Type B pancreatic cell (in vitro differentiated cells): ENCODE measurements at places on chromosomes 2 and 18.
A peak's percentile ranks its signal among the peaks of the same experiment; 100 is the strongest.

GRCh38 chr2:197205585-197206215 is 104.9 kb downstream of the ANKRD44 start:
- DNase-seq = no peak

- no peak for DNase-seq
Measured at GRCh38 chr2:64915510-64915900, 73.7 kb upstream of the SLC1A4 start.

DNA sequence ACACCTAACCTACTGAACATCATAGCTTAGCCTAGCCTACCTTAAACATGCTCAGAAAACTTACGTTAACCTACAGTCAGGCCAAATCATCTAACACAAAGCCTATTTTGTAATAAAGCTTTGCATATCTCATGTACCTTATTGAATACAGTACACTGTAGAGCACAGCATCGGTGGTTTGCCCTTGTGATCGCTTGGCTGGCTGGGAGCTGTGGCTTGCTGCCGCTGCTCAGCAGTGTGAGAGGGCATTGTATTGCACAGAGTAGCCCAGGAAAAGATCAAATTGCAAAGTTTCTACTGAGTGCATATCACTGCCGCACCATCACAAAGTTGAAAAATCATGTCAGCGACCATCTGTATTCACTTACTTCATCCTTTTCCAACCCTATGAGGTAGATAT is 62.3 kb upstream of the NCK2 start:
- no peak for DNase-seq

- no peak for DNase-seq
Measured at GRCh38 chr18:48122376-48122775, 191.9 kb upstream of the SMAD2 start.

DNA sequence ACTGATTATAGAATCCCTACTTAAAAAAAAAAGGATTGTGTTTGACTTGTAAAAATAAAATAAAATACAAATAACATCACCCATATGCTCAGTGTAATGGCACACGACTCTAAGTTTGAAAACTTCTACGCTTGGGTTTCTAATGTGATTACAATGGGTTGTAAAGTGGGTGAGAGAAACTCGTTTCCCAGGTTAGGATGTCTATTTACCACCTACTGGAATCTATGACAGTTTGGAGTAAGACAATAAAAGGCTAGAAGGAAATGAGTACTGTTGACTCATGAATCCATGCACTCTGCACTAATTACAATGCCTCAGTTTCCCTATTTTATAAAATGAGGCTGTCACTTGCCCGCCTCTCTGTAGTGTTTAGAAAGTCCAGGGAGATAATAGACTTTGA is 204.2 kb upstream of the FBXO11 start:
- DNase-seq = no peak

DNA sequence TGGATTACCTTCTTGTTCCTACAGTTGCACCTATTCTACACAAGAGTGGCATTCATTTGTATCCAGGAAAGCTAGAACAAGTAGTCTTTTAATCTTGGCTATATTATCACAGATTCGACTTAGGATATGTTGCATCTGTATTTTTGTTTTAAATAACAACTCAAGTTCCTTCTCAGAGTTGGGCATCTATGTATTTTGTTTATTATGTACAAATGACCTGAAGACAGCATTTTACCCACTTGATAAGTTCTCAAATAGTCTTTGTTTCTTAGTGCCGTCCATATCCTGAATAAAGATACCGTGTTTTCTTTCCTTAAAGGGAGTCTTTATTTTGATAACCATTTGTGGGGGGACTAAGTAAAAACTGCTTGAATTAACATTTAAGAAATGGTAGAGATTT is 2.9 kb downstream of the ITPRID2 start:
- DNase-seq = no peak

DNA sequence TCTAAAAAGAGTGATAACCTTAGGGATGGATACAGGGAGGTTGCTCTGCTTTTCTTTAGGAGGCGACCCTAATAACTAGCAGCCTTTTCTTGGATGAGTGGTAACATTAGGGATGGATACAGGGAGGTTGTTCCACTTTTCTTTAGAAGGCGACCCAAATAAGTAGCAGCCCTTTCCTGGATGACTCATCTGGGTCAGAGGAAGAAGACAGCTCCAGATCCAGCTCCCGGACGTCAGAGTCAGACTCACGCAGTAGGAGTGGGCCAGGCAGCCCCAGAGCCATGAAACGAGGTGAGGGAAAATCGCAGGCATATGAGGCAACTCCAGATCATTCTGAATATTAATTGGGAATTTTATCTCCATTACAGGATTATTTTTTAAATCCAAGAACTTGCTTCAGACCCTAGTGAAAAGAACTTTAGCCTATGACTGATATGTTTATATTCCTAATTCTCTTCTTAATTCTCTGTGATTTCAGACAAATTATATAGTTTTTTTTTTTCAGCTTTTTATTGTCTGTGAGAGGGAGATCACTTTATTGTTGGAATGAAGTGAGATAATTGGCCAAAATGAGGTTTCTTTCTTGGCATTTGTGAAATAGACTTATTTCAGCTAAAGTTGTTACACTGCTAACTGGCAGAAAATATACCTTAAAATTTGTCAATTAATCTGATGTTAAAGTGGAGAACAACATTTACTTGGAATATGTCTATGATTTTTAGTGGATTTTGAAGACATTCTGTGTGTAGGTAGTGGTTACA is 31.2 kb upstream of the C1GALT1C1L start:
- DNase-seq = no peak

DNA sequence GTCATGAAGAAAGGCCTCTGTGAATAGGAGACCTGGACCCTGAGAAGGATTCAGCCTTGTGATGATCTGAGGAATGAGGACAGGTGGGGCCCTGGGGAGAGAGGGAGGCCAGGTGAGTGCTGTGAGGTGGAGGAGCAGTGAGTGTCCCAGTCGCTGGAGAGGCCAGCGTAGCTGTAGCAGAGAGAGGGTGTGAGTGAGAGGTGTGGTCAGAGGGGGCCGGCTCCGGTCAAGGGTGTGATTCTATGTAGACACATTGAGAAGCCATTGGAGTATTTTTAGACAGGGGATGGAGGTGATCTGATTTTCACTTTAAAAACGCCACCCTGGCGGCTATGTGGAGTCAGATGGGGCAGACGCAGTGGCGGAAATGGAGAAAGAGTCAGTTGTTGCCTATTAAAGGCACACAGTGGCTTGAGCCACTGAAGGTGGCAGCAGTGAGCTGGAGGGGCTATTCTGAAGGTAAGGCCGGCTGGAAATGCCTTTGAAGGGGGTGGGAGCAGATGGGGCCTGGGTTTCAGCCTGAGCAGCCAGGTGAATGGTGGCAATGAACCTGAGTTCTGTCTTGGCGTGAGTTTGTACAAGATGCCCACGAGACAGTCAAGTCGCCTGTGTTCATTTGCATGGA is 55.6 kb downstream of the GREB1 start:
- DNase-seq = no peak

DNA sequence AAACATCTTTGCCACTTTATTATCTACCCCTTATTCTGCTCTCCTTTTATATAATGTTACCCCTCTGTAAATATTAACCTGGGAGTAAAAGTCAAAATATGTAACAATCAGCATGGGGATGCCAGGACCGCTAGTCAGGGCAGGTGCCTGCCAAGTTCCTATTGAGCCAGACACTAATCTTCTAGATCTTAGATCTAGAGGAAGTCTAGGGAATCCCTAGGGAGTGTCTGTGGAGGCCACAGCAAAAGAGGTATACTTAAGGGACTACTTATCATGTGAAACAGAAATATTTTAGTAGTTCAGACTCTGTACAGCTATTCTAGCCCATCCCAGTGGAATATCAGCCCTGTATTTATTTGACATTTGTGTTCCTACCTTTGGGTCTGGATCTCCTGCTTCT is 600.8 kb upstream of the CDH2 start:
- DNase-seq = no peak

DNA sequence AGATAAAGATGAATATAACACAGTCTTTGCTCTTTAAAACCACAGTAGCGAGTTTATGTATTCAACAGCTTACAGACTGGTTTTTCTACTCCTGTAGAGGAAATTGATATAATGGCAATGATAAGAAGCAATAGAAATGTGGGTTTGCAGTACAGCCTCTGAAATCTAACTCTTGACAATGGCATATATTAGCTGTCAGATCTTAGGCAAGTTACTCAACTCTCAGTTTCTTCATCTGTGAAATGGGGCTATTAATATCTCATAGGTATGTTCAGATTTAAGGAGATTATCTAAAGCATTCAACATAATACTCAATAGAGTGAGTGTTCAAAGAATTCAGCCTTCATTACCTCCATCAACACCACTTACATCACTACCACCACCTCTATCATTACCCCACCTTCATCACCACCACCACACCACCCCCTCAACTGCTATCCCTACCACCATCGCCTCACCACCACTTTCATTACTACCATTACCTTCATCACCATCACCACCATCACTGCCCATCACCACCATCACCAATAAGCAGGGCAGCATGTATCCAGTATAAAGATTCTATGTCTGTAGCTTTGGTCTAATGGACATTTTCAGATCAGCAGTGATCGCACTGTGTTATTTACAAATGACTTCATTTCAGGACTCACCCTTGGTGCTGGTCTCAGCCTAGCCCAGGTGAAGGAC is 22.7 kb downstream of the AOX1 start:
- no peak for DNase-seq

DNA sequence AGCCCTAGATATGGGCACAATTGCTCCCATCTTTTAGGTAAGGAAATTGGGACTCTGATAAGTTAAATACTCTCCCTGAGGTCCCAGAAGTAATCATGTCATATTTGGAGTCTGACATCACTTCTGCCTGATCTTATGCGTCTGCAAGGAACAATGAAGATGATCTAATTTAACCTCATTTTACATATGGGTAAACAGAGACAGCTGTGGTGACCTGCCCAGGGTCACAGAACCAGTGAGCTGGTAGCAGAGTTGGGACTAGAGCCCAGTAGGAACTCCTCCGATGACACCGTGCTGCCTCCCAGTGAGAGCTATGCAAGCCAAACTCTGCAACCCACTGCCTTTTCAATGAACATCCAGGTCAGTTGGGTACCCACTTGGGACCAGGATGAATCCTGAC is 17.8 kb downstream of the CTAGE1 start:
- DNase-seq = no peak

DNA sequence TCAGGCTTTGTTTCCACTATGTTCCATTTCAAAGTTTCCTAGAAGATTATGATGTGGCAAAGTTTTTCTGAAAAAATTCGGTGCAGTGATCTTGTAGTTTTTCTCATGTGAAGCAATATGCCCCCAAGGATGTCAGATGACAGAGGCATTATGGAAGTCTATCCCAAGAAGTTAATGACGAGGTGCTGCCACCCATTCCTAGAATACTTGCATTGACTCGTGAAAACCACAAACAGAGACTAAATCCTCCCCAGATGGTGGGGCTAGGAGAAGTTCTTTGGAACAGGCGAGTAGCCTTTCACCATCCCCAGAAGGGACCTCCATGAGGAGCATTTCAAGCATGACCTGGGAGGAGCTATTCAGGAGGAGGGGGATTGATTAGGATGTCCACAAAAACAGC is 40.2 kb upstream of the COPS8 start:
- no peak for DNase-seq

GRCh38 chr2:136034629-136035028 is 49.2 kb upstream of the DARS1 start:
- DNase-seq = no peak

DNA sequence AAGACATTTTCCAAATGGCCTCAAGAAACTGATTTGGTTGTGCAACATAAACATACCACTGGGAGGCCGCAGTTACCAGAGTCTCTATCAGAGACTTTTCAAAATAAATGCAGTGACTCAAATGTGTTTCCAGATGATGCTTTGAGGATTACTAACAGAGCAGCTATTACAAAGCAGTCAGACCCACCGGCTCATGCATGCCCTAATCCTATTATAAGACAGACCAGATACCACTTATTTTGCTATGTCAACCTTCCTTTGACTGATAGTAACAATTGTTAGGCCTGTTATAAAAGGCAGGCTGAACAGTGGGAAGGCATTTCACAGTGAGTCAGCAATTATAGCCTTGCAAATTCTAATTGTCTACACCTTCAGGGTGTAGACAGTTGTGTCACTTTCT is 217.7 kb downstream of the LRRTM1 start:
- no peak for DNase-seq

DNA sequence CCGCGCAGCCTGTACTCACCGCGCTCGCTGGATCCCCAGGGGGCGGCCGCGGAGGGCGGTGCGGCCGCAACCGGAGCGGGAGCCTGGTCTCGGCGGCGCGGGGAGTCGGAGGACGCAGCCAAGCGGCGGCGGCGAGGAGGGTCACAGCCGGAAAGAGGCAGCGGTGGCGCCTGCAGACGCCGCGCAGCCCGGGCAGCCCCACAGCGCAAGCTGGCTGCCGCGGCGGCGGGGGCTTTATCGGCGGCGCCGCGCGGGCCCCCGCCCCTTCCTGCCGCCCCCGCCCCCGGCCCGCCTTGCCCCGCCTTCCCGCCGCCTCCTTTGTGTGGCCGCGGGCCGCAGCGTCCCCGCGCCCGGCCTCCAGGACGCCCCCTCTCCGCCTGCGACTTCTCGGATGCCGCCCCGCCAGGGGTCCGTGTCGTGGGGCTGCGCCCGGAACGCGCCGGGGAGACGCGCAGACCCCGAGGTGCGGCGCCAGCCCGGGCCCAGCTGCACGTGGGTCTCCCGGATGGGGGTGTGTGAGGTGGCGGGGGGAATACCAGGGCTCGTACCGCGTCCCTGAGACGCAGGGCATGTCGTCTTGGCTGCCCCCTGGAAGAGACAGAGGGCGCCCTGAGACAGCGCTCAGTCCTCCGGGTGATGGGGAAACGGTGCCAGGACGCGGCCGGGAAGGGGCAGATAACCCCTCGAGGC is at the start of gene SERPINE2:
Gene SERPINE2 (minus strand): TSS at position 207 of the 690 bp plus-strand sequence. CDS start 37,386 bp downstream, outside the sequence.
- peak; percentile 72 for DNase-seq

- peak; percentile 74 for DNase-seq
Measured at GRCh38 chr2:120758181-120759144, 22.8 kb downstream of the GLI2 start.

DNA sequence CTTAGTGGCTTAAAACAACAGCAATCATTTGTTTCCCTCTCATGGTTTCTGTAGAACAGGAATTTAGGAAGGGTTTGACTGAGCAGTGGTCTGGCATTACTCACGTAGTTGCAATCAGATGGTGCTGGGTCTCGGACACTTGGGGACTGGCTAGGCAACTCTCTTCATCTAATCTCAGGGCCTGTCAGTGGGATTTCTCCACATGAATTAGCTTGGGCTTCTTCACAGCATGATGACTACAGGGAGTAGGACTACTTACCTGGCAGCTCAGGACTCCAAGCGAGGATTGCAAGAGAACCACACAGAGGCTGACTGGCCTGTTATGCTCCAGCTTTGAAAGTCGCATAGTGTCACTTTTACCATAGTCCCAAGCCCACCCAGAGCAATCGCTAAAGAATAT is 125.1 kb downstream of the TTC27 start:
- DNase-seq = no peak

GRCh38 chr2:148907085-148907785 is 32.2 kb downstream of the KIF5C start:
- DNase-seq = no peak

GRCh38 chr2:235028646-235029045 is 76.8 kb downstream of the SH3BP4 start:
- DNase-seq = no peak

DNA sequence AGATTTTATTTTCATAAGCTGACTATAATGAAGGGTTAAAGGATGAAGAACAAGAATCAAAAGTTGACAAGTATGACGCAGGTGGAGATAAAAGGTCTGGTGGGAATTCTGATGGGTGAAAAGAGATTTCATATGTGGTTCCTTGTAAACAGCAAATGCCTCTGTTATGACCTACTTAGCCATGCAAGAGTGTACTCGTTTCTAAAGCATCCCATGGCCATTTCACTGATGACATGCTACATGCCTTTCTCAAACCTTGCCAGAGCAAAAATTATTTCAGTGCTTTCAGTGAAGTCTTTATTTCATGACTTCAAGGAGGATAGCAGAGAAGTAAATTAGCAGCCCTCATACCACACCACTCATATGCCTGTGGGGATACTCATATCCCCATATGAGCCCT is 71.7 kb downstream of the FEZ2 start:
- DNase-seq = no peak
